ENCODE measurements at places on chromosomes 13 and 19. TPM values are rescaled to one million over a fixed set of nuclear protein-coding genes. Genes with fewer than 3 reads are reported as not detected.

- DNase-seq: no peak
Measured at GRCh38 chr13:85671336-85671735, 127.9 kb downstream of the SLITRK6 start.

GRCh38 chr19:41616792-41617621, 9.9 kb downstream of the CEACAM4 start:
- DNase-seq: no peak

DNA sequence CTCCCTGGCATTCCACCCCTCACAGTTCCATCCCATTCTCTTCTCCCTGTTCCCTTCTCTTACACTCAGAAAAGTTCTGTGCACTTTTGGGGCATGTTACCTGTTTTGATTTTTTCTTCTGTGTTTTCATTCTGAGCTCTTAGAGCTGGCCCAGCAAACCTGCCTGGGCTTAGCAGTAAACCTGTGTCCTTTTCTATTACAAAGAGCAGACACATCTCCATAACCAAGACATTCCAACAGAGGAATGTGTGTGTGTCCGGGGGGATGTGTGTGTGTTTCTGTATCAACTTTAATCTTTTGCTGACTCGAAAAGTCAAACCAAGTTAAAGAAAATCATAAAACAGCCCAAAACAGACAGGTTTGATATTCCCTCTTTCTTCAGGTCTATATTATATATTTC, 49.1 kb upstream of the SOX21 start:
- DNase-seq: no peak

The DOCK9 gene
- total RNA-seq: 42.1 TPM

DNA sequence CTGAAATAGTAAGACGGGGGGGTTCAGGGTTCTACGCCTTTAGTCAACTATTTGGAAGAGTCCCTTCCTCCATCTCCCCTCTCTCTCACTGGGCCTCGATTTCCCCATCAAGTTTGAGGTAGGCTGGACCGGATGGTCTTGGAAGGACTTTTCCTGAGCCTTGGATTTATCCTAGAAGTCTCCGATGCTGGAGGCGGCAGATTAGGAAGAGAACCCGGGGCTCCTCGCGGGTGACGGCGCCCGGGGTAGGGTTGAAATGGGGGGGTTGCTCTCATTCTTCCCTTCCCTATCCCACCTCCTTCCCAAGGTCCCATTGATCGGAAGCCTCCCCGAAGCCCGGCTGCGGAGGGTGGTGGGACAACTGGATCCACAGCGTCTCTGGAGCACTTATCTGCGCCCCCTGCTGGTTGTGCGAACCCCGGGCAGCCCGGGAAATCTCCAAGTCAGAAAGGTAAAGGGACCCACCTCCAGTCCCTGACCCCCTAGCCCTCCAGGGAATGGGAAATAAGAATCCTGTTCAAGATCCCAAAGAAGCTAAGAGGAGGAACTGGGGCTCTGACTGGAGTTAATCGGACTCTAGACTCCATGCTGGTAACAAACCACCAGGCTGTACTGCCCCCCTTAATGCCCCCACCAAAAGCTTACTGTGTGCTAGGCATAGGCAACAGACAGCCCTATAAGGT, 781 bp downstream of the QPCTL start:
- peak; percentile 86 for DNase-seq

DNA sequence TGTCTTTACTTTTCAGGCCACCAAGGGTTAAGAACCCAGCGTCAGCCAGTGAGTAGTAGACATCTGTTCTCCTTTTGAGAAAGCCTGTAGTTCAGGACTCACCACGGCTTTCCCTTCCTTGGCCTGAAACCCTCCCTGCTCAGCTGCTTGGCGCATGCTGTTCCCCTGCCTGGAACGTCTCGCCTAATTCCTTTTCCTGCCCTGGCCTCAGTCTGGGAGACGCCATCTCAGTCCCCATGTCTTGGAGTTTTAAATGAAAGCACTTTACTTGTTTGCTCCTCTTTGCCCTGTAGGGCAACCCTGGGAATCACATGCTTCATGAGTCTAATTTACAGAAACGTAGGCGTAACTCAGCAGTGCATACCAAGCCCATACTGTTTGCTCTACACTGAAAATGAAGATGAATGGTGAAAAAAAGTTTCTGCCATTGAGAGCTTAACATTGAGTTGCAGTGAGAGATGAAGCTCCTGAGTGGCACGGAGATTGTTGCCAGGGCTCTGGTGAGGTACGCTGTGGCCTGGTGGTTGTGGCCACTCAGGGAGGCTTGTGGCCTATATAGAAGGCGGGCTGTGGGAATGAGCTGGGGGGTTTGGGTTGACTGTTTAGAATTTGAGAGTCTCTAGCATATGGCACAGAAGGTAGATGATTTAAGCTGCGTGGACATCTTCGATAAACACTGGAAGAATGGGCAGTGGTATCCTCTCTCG, 52.8 kb downstream of the GATAD2A start:
- no peak for DNase-seq

- DNase-seq: no peak
Measured at GRCh38 chr19:32672841-32673240, 2.1 kb downstream of the ANKRD27 start.

DNA sequence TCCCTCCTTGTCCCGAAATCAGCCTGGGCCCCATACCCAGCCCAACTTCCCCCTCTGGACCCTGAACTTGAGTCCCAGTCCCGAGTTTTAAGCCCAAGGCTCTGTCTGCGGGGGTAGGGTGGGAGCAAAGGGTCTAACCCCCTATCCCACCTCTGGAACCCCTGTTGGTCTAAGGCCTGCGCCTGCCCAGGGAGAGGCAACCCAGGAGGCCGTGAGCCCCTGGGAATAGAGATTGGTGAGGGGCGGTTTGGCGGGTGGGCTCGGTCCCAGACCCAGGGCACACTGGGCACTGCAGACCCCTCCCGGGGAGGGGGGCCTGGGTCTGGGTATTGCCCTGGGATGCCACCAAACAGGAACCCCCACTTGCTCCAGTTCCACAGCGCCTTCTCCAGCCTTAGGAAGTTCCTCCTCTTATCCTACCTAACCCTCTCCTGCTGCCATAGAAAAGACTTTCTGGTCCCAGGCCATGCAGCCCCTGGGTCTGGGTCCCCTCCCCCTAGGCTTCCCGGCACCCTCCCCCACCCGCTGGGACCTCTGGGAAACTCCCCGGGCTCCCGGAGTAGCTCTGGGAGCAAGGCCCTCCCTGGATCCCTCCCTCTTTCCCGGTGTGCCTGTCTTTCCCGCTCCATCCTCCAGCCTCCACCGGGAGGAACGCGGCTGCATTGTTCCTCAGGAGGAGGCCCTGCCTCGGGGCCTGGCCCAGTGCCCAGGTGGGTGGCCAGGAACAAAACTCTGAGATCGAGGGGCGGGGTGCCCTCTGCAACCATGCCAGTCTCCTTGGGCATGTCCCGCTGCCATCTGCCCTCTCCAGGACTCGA, 33.6 kb upstream of the NANOS3 start:
- peak; percentile 81 for DNase-seq

The CEACAM3 gene
- total RNA-seq: 0.29 TPM

DNA sequence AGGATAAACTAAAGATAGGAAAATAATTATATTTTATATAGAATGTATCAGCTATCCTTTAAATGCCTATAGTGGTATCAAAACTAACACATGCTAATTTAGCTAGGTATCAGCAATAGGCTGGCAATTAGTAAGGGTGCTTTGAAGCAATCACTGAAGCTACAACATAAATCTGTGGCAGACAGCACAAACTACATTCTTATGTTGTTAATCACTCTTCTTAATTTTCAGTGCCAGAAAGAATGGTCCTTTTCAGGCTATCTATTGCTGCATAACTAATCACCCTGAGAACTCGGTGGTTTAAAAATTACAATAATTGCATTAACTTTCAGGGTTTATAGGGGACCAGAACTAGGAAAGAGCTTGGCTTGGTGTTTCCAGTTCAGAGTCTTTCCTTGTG, 963.1 kb downstream of the EFNB2 start:
- no peak for DNase-seq

GRCh38 chr19:14536926-14537692, 7.7 kb downstream of the TECR start:
- DNase-seq: peak; percentile 89

GRCh38 chr13:33426131-33426530, 140.6 kb upstream of the STARD13 start:
- DNase-seq: no peak

GRCh38 chr13:112034231-112034630, 32.7 kb upstream of the SOX1 start:
- no peak for DNase-seq

The LRRC63 gene
- total RNA-seq: not detected

DNA sequence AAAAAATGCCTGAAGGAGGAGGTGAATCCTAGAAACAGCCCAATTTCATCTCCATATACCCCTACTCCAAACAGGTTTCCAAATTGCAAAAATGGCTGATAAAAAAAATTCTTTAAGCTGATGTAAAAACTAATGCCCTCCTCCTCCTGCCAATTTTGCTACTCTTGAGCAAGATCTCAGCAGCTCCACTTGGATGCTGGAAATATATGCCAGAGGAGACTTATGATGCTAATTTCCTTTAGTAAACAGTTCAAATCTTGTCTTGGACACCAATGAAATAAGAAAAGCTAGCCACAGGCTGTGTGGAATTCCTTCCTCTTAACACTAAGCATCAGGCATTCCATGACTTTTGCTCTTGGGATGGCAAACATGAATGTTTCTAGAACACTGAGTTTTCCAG, 67.5 kb downstream of the INSR start:
- no peak for DNase-seq

The RNU6-9 gene
- total RNA-seq: not detected

- no peak for DNase-seq
Measured at GRCh38 chr19:19900139-19900728, 512 bp upstream of the ZNF93 start.

DNA sequence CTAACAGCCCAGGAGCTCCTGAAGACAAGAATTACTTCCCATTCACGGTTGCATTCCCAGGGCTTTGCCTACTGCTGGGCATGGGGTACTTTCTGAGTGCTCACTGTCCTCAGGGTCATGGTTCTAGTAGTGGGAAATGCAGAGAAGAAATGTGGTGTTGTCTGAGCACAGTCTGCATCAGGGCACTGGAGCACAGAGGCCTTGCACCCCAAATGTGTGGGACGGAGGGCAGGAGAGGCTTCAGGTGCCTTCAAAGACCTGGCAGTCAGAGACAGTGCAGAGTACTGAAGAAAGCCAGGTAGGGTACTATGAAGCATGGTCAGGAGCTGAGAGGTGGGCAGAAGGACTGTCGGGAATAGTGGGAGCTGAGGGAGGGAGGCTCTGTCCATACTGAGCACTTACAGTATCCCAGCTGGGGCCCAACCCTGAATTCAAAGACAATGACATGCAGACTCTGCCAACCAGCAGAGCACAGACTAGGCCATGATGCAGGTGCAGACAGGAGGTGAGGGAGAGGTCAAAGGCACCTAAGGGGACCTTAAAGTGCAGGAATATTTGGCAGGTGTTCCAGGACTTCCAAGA, 144.4 kb downstream of the USP12 start:
- no peak for DNase-seq

DNA sequence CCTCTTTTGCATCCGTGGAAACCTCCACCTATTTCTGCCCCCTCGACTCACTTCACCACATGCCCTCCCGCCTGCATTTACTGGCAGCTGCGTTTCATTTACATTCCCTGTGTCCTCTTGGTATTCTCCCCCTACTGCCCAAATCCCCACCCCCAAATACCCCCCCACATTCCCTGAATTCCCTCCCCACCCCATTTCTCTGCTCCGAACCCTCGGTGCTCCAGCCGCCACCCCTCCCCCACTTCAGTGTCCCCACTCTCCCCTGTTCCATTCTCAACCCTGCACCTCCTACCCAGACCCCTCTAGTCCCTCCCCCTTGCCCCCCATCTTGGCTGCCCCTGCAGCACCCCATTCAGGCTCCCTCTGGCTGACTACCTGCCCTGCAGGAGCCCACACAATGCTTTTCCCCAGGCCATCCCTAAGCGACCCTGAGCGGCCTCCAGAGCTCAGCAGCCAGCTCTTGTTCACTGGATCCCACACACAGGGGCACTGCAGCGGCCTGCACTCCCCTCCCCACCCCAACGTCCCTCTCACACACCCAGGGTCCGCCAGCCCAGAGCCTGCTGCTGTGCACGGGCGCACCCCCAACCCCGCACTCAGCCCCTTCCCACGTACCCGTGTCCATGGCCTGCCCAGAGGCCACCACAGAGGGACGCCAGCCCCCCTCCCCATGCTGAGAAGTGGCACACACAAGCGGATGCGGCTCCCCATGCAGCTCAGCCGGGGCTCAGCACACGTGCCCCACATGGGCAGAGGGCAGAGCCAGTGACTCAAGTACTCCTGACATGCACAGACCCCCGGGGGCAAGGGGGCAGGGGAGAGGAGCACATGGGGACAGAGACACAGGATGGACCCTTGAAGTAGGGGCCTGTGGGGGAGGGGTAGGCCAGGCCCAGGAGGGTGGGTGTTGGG, 26.3 kb downstream of the SHANK1 start:
- no peak for DNase-seq

GRCh38 chr19:46848389-46848788, 2.3 kb downstream of the AP2S1 start:
- DNase-seq: no peak

The ZNF543 gene
- total RNA-seq: 7.7 TPM
